ENCODE measurements at places on chromosomes 11 and 22.

DNA sequence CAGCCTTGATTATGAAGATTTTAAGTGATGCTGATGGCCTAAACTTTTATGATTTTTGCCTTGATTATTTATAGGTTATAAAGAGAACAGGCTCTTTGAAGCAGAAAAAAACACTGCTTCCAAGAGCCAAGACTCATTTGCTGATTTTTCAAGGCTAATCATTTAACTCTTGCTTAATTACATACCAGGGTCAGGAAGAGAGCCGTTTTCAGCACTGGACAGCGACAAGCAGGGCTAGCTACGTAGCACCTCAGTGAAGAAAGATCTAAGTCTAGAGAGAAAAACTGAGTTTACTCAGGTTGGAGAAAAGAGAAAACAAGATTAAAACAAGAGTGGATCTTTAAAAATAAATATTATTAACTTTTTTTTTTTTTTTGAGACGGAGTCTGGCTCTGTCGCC, 615.4 kb upstream of the B3GAT1 start:
- DNase-seq, result peak; percentile 62

GRCh38 chr11:30908857-30909256, 322.7 kb upstream of the MPPED2 start:
- no peak for DNase-seq

GRCh38 chr11:96906476-96906875, 516.7 kb downstream of the JRKL start:
- no peak for DNase-seq

GRCh38 chr11:110173811-110174644, 80.8 kb downstream of the ZC3H12C start:
- peak; percentile 73 for DNase-seq

GRCh38 chr22:39594411-39594810, 23.9 kb downstream of the CACNA1I start:
- no peak for DNase-seq

DNA sequence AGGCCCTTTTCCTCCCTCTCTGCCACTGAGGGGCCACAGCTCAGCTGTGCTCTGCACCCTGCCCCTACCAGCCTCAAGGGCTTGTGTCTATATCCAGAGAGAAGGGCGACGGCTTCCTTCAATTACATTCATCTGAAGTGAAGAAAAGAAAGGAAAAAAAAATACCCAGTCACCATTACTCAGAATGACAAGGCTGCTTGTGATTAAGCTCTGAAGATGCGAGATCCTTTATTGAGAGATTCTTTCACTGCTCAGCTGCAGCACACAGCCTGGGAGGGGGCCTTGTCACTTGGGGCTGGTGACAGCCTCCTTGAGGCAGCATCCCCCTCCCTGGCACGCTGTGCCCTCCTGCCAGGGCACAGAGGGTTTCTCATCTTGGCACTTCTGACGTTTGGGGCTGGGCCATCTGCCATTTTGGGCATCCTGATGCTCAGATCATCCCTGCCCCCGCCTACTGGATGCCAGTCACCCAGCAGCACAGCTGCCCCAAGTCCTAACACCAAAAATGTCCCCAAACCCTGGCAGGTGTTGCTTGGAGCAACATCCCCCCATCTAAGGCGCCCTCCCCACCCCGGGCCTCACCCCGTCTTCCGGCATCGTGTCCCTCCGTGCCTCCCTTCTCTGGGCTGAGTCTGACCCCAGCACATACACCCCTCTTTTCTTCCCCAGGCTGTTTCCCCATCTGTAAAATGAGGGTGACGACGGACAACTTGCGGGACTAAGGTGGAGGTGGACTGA, 1394.7 kb downstream of the BRD1 start:
- DNase-seq, result no peak

- no peak for DNase-seq
Measured at GRCh38 chr22:21025266-21025665, 7.1 kb downstream of the SLC7A4 start.

DNA sequence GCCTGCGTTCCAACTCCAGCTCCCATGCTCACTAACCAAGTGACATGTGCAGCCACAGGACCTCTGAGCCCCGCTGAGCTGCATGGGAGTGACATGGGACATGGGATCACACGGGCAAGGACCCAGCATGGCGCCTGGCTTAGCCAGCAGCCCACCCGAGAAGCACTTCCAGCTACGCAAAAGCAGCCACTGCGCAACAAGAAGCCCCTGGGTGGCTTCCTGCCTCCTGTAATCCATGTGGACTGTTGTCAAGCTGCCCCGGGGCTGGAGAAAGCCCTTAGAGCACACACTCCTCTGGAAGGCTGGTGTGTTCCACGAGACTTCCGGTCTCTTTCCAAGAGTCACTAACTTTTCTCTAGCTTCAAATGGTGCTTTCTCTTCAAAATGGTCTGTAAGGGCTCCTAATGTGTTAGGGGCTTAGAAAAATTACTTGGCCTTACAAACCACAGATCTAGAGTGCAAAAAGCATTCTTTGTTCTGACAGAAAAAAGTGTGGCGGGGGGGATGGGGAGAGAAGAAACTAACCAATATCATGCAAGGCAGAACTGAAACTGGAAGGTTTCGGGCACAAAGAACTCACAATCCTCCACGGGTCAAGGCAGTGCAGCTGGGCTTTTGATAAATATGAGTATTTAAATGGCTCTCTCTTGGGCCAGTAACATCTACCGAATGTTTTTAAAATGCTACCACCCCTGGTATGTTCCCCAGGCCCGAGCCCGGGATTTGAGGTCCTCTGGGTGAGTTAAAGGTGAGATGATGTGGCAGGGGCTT, 5.5 kb downstream of the C11orf24 start:
- no peak for DNase-seq

- DNase-seq, result peak; percentile 42
Measured at GRCh38 chr22:28112548-28113043, 193.5 kb upstream of the PITPNB start.

DNA sequence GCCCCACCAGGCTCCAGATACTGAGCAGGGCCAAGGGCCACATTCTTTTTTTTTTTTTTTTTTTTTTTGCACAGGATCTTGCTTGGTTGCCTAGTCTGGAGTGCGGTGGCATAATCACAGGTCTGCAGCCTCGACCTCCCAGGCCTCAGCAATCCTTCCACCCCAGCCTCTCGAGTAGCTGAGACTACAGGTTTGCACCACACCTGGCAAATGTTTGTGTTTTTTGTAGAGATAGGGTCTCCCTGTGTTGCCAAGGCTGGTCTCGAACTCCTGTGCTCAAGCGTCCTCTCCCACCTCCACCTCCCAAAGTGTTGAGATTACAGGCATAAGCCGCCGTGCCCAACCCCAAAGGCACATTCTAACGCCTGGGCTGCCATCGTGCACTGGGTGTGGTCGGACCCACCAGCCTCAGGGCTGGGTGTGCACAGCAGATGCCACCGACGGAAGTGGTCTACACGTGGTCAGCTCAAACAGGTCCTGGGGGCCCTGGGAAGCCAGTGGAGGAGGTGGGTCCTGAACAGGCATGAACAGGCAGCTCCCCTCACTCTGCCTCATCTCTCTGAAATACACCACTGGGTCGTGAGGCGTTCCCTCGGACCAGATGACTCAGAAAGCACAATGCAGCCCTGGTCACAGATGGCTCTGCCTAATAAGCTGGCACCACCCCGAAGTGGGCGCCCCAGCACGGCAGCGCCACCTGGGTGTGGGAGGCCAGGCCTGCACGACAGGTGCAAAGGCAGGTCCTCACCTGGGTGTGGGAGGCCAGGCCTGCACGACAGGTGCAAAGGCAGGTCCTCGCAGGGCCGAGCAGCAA, 5.1 kb upstream of the B4GALNT4 start:
- peak; percentile 37 for DNase-seq

GRCh38 chr11:86509588-86509974, 134.9 kb downstream of the CCDC81 start:
- no peak for DNase-seq

GRCh38 chr11:132686886-132687285, 845.4 kb downstream of the OPCML start:
- no peak for DNase-seq

GRCh38 chr22:25169278-25170031, 30.2 kb upstream of the CRYBB3 start:
- no peak for DNase-seq

DNA sequence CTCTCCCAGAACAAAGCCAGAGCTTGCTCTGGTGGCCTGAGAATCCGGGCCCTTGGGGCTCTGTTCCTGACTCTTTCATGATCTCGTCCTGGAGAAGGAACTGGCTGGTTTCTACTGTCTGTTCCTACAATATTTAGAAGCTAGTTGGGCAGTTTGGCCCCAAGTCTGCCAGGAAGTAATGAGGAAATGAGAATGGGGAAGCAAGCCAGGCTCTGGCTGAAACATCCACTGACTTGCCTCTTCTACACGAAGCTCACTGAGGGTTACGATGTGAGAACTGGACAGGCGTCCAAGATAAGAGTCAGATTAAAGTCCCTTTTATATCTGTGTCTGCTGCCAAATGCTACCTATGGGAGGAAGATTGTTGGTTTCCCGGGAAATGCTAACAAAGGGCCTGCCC, 110.0 kb upstream of the KIRREL3 start:
- no peak for DNase-seq

GRCh38 chr11:9681583-9682372, 17.9 kb downstream of the SWAP70 start:
- peak; percentile 63 for DNase-seq

- DNase-seq, result no peak
Measured at GRCh38 chr11:116647305-116648080, 125.3 kb downstream of the BUD13 start.

DNA sequence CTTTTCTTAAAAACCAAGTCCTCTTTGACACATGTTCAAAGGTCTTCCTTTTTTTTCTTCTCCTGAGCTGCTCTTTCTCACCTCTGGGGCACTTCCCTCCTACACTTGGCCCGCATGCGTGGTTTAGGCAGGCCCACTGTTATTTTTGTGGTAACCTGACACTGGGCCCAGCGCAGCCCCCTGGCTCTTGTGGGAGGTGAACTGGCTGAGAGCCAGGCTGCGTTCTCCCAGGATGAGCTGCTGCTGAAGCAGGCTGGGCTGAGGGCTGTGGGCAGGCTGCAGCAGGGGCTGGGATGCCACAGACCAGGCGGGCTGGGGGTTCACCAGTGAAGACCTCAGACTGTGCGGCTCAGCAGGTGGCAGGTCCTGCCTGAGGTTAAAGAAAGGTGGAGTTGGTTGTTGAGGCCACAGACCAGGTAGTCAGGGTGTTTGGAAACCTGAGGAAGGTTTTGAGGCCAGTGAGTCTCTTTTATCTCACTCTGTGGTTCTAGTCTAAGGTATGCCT, 72.4 kb downstream of the TEAD1 start:
- no peak for DNase-seq

GRCh38 chr11:32213223-32213622, 122.3 kb downstream of the RCN1 start:
- DNase-seq, result no peak

GRCh38 chr11:2797741-2798361, 87.7 kb downstream of the CDKN1C start:
- no peak for DNase-seq

DNA sequence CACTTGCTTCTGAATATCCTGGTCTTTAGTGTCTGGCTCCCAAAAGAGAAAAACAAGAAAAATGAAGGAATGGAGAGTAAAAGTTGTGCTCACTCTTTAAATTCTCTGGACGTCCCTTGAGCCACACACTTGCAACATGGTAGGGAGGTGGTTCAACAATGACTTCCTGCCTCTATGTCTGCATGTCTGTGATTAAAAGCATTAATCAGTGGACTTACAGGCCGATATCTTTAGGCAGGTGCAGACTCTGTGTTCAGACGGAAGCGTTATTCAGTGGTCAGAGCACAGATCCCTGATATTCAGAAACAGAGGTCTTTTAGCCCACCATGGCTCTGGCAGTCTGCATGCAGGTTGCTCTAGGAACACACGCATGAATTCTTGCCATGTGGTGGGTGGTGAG, 1920.0 kb upstream of the RAG2 start:
- DNase-seq, result no peak

DNA sequence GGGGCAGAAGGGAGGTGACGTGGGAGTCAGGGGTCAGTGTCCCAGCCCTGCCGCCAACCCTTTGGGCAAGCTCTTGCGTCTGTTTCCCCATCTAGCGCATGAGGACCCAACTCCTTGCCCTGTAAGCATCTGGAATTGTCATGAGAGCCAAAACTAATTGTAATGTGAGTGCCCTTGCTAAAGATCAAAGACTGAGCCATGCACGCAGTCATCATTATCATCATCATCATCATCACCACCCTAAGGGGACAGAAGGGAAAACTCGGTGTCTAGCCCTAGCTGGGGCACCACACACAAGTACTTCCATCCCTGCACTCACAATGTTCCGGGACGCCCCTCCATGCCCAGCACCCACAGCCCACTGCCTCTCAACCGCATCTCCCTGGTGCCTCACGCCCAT, 2.5 kb downstream of the LIF start:
- DNase-seq, result no peak

DNA sequence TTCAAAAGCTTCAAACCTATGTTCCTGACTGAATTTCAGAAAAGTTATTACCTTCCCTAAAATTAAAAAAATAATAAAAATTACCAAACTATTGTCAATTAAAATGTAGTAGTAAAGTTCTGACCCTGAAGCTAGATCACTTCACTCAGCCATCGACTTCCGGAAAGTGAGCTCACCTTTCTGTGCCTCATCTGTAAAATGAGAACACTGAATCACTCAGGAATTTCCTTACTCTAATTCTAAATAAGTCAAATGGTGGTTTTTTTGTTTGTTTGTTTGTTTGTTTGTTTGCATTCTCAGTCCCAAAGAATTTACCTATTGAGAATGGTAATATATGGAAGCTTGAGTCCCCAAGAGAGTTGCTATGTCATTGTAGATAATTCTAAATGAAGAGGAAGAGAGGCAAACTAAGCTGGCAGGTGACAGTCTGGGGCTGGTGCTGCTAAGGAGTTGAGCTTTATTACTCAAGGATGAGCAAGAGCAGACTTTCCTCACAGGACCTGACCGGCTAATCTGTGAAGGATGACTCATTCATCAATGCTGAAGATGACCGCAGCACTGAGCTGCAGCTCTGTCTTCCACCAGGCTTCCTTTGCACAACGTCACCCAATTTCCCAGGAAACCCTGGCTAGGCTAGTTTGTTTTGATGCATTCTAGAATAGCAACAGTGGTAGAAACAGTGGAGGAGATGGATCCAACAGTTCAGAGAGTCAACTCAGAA, 248.8 kb downstream of the RAB38 start:
- DNase-seq, result peak; percentile 26

All from large intestine (tissue), 12 donors.